ENCODE measurements at places on chromosomes 11 and 22. TPM values are rescaled to one million over a fixed set of nuclear protein-coding genes. Genes with fewer than 3 reads are reported as not detected.
A peak's percentile ranks its signal among the peaks of the same experiment; 100 is the strongest.

KCNA4 gene
- total RNA-seq = under 0.01 TPM

XBP1 gene
- 199 TPM for total RNA-seq

HEPHL1 gene
- total RNA-seq = not detected

UBE2L6 gene
- 61.3 TPM for total RNA-seq

DEPDC7 gene
- 13.3 TPM for total RNA-seq

OR56A1 gene
- total RNA-seq = under 0.01 TPM

OR8A1 gene
- total RNA-seq = not detected

SPTY2D1 gene
- total RNA-seq = 19.2 TPM

UPK3A gene
- not detected for total RNA-seq

- peaks cover 16% of the 10 kb centered on the region for H3K27me3 ChIP-seq
- no peak for DNase-seq
- no peaks in the 10 kb centered on the region for H3K4me1 ChIP-seq
- H3K27ac ChIP-seq = no peak overlapping the region
Measured at GRCh38 chr11:45794169-45794568, 10.8 kb upstream of the SLC35C1 start.

GRCh38 chr22:49956914-49957825 lies 3.4 kb upstream of the PIM3 start:
- no peak for DNase-seq
- no peak overlapping the region for H3K27ac ChIP-seq
- H3K36me3 ChIP-seq = no peaks in the 10 kb centered on the region

DNA sequence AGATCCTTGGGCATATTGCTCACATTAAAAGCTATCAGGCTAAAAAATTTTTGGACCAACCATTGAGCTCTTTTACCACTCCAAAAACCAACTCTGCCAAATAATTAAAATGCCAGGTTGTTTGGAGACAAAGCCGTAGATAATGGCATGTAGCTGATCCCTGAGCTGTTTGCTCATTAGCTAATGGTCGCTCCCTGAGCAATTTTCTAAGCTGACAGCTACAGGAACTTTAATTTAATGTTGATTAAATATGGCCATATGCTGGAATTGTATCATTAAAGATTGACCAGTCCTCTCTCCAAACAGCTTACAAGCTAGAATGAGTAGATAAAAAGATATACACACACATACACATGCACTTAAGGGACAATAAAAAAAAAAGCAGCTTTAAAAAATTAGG lies 216.2 kb upstream of the ARHGAP20 start:
- no peaks in the 10 kb centered on the region for H3K36me3 ChIP-seq
- no peaks in the 10 kb centered on the region for H3K27me3 ChIP-seq
- H3K27ac ChIP-seq = no peak overlapping the region
- H3K4me3 ChIP-seq = no peak overlapping the region
- no peaks in the 10 kb centered on the region for H3K4me1 ChIP-seq

DNA sequence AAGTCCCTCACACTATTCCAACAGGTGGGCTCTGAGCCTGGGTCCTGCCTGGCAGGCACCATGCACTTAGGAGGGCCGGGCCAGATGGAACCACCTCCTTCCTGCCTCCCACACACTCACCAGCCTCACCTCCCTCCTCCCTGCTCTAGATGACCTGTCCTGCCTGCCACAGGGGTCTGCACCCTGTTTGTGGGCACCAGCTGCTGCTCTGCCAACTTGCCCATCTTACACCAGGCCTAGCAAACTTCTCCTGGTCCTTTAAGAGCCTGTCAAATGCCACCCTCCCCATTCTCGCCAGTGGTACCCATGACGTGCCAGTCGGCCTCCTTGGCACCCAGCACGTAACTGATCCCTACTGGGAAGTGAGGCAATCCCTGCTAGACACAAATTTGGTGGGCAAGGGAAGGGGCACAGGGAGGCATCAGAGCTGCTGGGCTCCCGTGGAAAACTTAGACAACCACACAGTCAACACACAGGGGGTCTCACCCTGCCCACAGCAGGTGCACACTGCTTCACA lies 3.1 kb downstream of the MOB2 start:
- H3K4me1 ChIP-seq = peaks cover 4% of the 10 kb centered on the region
- no peaks in the 10 kb centered on the region for H3K36me3 ChIP-seq
- DNase-seq = peak; percentile 59
- no peak overlapping the region for H3K27ac ChIP-seq
- H3K4me3 ChIP-seq = no peak overlapping the region

- DNase-seq = no peak
- peaks cover 18% of the 10 kb centered on the region for H3K4me1 ChIP-seq
- H3K27me3 ChIP-seq = no peaks in the 10 kb centered on the region
- H3K27ac ChIP-seq = no peak overlapping the region
- no peak overlapping the region for H3K4me3 ChIP-seq
Measured at GRCh38 chr11:70113801-70114200, 35.7 kb downstream of the ANO1 start.

DNA sequence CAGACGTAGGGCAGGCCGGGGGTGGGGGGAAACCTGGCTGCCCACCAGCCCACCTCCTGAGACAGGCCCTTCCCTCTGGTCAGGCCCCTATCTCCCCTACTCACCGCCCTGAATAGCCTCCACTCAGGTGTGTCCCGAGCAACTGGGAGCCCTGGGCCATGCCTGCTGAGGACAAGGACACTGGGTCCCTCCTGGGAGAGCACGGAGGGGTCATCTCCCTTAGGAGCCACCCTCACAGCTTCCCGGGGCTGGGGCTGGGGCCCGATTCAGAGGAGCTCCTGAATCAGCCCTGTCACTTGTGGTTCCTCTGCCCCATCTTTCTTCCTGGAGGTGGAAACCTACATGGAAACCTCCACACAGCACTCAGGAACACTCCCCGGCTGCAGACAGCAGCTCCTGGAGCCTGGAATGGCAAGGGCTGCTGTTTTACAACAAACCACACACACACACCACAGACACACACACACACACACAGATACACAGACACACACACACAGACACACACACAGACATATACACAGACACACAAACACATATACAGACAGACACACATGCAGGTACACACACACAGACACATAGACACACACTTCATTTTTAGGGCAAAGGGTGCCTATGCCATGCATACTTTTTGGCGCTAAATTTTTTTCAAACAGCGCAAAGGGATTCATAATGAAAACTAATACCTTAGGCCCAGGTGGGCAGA lies 9.6 kb upstream of the EMID1 start:
- H3K27ac ChIP-seq = no peak overlapping the region
- DNase-seq = no peak
- H3K4me3 ChIP-seq = no peak overlapping the region
- peaks cover 3% of the 10 kb centered on the region for H3K4me1 ChIP-seq
- no peaks in the 10 kb centered on the region for H3K36me3 ChIP-seq
- H3K27me3 ChIP-seq = no peaks in the 10 kb centered on the region

- H3K27ac ChIP-seq = no peak overlapping the region
- no peaks in the 10 kb centered on the region for H3K36me3 ChIP-seq
- no peaks in the 10 kb centered on the region for H3K4me1 ChIP-seq
- H3K4me3 ChIP-seq = no peak overlapping the region
Measured at GRCh38 chr22:24426851-24427499, 424 bp upstream of the ADORA2A start.

- H3K36me3 ChIP-seq = no peaks in the 10 kb centered on the region
- H3K27me3 ChIP-seq = peaks cover 9% of the 10 kb centered on the region
- H3K4me3 ChIP-seq = no peak overlapping the region
- peaks cover 15% of the 10 kb centered on the region for H3K4me1 ChIP-seq
- H3K27ac ChIP-seq = peak overlapping the region; percentile 38
- peak; percentile 72 for DNase-seq
Measured at GRCh38 chr11:122601141-122602125, 54.1 kb upstream of the UBASH3B start.

GRCh38 chr22:44454113-44454769 lies 43.8 kb downstream of the RTL6 start:
- no peak overlapping the region for H3K27ac ChIP-seq
- peak; percentile 22 for DNase-seq
- no peaks in the 10 kb centered on the region for H3K36me3 ChIP-seq
- no peaks in the 10 kb centered on the region for H3K27me3 ChIP-seq
- H3K4me3 ChIP-seq = no peak overlapping the region
